ENCODE measurements at places on chromosomes 2 and 18.

DNA sequence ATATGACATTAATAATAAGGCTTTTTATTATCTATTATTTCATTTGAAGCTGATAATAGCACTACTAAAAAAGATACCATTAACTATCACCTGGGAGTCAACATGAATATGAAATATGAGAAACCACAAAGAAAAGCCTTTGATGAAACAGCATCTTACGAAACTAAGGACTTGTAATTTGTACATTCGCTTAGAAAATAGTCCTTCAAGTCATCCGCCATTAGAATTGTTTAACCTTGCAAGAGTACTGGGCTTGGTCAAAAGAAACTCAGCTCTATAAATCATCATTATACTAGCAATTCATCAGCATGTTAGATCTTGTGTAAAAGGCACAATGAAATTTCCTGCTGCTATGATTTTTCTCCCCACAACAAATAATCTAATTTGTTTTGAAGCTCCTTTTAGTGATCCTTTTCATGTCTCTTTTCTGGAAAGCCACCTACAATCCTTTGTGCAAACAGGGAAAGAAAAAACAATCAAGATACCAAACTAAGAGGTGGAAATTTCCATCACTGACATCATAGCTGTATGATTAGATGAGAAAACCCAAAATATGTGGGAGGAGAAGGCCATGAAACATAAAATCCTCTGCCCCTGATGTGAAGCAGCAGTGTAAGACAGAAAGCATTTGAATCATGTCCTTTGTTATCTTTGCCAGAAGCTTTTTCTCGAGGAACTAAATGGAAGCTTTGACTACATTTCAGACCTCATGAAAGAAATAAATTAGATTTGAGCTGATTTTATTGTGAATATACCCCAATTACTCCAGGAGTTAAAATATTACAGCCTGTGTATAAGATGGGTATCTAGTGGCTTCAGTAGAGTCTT is 31.2 kb downstream of the SCN9A start:
- DNase-seq: no peak

GRCh38 chr18:59272221-59272888 is 899 bp downstream of the RAX start:
- DNase-seq: peak; percentile 70

- DNase-seq: no peak
Measured at GRCh38 chr2:145753966-145754365, 1234.0 kb upstream of the ZEB2 start.

- no peak for DNase-seq
Measured at GRCh38 chr18:41227993-41228392, 727.0 kb upstream of the PIK3C3 start.

GRCh38 chr2:144385381-144385780 is 134.5 kb downstream of the ZEB2 start:
- no peak for DNase-seq

GRCh38 chr2:11473659-11474433 is 7.9 kb upstream of the E2F6 start:
- no peak for DNase-seq

DNA sequence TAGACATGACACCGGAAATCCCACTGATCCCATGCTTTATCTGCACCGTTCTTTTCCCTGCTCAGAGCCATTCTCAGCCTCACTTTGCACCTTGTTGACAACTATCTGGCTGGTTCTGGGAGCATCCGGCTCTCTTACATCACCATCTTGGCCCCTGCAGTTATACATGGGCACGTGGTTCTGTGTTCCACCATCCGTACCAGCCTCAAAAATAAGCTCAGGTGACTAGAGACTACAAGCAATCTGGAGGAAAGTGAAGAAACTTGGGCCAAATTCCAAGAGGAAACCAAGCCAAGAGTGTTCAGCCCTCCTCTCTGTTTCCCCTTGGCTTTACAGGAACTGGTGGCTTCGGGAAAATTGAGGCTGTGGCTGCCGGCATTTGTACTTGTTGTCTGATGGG is 244.6 kb upstream of the ACVR2A start:
- no peak for DNase-seq

Measured in H7 (cell line).